ENCODE measurements at places on chromosomes 1 and 21.
A peak's percentile ranks its signal among the peaks of the same experiment; 100 is the strongest.

- DNase-seq = peak; percentile 97
These were observed 59.5 kb downstream of the POFUT2 start for GRCh38 chr21:45228171-45228641.

GRCh38 chr1:53552146-53552861, 93.1 kb downstream of the DMRTB1 start:
- DNase-seq = no peak

DNA sequence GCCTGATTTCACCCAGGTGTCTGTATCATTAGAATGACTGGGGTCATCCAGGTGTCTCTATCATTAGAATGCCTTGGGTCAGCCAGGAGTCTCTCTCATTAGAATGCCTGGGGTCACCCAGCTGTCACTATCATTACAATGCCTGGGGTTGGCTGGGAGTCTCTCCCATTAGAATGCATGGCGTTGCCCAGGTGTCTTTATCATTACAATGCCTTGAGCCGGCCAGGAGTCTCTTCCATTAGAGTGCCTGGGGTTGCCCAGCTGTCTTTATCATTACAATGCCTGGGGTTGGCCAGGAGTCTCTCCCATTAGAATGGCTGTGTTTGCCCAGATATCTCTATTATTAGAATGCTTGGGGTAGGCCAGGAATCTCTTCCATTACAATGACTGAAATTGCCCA, 61.6 kb downstream of the RNF187 start:
- DNase-seq = no peak

DNA sequence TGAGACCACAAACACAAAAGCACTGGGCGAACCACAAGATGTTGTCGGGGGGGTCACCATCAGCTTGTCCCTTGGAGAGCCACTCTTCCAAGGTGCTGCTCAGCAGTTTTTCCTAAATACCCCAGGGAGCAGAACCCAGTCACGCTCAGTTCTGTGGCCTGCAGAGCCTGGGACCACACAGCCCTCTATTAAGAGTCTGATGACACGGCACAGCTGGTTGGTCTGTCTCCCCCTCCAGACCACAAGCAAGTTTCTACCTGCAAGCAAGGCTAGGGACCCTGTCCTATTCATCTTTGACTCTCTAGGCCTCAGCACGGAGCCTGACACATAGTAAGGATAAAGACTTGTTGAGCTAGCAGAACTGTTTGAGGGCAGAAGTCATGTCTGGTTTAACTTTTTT, 28.5 kb downstream of the SLC9A1 start:
- no peak for DNase-seq

DNA sequence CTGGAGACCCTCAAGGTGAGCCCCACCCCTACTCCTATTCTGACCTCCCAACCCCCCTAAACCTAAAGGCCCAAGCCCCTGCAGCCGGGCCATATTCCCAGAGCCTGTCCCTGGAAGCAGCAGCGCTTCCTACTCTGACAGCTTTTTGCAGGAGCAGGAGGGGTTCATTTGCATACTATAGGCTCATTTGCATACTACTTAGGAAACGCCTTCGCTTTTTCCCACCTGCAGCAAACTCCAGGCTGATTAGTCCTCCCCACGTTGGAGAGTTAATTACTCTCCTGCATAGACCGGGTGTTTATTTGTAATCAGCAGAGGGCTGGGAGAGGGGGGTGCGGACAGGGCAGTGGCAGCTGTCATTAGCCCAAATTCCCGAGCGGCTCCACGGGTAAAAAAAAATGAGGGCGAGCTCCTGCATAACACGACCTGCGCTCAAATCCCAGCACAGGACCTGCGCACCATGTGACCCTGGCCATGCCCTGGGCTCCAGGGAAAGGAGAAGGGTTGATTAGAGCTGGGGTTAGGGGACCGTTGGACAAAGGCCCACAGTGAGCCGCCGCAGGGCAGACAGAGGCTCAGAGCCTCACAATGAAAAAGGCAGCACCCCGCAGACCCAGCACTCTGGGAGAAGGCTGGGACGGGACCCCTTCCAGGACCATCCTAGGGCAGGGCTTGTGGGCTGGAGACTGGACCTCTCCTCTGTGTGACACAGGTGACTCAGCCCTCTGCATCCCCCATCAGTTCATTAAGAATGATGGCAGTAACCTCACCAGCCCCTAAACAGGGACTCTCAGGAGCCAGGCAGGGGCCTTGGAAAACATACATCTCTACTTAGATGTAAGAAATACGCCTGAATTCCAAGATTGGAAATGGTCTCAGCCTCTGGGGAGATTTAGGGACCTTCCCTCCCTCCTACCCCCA, 9.9 kb upstream of the C1QA start:
- no peak for DNase-seq

GRCh38 chr1:100750005-100750885, 30.7 kb downstream of the VCAM1 start:
- no peak for DNase-seq

- no peak for DNase-seq
These were observed 138.0 kb downstream of the HS2ST1 start for GRCh38 chr1:87052400-87052799.

GRCh38 chr1:73943270-73943669, 254.7 kb downstream of the LRRIQ3 start:
- no peak for DNase-seq
